ENCODE measurements at places on chromosomes 7 and 10.

GRCh38 chr7:28790467-28790866 is 167.7 kb downstream of the TRIL start:
- DNase-seq = no peak

GRCh38 chr10:101043363-101043707 is 12.3 kb downstream of the SFXN3 start:
- no peak for DNase-seq

GRCh38 chr10:123750901-123751300 is 84.7 kb downstream of the GPR26 start:
- no peak for DNase-seq

DNA sequence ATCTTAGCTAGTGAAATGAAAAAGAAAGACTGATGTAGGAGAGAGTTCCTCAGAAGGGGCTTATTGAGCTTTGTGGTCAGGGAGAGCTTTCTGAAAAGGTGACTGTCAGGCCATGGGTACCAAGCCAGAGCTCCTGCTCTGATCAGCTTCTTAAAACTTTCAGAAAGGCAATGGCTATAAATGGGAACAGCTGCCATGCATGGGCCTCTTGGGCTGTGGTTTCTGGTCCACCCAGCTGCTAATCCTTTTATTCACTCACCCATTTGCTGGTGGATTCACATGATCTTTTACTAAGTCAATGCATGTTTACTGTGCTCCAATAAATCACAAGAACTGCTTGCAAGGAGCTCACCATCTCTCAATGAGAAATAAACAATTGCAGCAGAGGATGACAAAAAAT is 60.1 kb upstream of the ZPBP start:
- DNase-seq = no peak

GRCh38 chr10:84945791-84946190 is 617.4 kb downstream of the CCSER2 start:
- no peak for DNase-seq

DNA sequence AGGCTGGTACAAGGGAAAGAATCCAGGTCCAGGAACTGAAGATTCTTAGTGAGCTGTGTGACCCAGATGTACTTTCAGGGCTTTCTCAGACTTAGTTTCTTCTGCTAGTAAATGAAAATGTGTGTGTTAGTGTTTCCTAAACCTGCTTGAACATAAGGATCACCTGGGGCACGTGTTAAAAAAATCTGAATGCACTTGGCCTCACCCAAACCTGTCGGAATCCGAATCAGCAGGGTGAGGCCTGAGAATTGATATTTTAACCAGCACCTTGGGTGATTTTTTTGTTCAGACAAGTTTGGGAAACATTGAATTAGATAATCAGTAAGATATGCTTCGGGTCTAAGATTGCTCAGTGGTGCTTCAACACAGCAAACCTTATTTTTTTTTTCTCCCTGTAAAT is 59.7 kb downstream of the ZNF365 start:
- no peak for DNase-seq

Data from stromal cell of bone marrow (primary cell).